ENCODE measurements at places on chromosomes 2 and 18.

- no peak for DNase-seq
Observed at GRCh38 chr2:149562324-149562723, 25.3 kb downstream of the MMADHC start.

DNA sequence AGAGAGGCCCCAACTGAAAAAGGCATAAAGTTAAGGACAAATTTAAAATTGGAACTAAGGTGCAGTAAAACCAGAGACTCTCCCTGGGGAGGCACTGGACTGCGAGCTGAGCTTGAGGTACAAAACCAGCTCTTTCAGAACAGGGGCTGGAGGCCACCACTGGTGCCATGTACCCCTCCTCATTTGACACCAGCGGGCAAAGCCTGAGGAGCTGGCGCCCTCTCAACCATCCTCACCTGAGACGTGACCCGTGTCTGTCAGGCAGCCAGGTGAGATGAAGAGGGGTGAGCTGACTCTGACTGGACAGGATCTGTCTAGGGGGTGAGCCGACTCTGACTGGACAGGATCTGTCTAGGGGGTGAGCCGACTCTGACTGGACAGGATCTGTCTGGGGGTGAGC lies 68.5 kb downstream of the TMEM18 start:
- no peak for DNase-seq

DNA sequence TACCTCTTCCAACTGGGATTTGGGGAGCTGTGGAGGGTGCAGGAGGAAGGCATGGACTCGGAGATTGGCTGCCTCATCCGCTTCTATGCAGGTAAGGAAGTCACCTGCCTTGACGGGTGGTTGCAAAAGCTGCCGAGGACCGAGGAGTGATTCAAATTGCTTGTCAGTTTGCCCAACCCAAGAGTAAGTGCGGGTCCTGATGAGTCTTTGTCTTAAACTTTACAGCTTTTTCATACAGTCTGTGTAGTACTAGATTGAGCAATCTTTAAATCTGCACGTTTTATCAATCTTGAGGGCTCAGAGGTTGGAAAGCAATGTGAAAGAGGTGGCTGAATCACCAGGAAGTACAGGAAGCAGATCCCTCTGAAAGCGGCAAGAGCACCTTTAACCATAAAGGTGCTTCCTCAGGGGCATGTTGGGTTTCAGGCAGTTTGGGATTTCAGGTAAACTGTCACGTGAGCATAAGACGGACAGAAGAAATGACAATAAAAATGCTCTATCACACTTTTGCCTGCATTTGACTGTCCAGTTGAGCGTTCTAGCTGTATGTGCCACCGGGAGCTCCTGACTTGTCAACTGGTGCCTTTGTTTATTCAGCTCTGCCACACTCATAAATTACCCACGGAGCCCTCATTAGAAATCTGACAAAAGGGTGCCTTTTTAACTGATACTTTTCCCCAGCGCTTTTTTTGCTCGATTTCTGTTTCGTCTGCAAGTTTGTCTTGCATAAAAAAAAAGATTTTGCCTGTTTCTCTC lies 2.0 kb downstream of the PHLPP1 start:
- DNase-seq = peak; percentile 49

DNA sequence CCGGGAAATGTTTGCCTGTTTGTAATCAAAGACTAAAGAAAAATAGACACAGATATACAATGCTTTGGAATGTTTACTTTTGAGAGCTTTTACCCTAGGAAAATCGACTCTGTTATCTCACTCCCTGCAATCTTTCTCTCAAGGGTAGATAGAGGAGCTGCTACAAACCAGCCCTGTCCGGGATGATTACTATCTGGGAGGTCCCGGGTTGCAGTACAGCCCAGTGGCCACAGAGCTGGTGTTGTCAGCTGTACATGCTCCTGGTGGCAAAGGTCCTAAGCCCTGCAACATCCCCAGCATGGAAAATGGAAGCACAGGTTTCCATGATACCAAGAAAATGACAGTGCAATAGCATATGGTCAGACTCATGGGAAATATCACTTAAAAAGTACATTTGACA lies 570.5 kb upstream of the SOX11 start:
- DNase-seq = no peak

DNA sequence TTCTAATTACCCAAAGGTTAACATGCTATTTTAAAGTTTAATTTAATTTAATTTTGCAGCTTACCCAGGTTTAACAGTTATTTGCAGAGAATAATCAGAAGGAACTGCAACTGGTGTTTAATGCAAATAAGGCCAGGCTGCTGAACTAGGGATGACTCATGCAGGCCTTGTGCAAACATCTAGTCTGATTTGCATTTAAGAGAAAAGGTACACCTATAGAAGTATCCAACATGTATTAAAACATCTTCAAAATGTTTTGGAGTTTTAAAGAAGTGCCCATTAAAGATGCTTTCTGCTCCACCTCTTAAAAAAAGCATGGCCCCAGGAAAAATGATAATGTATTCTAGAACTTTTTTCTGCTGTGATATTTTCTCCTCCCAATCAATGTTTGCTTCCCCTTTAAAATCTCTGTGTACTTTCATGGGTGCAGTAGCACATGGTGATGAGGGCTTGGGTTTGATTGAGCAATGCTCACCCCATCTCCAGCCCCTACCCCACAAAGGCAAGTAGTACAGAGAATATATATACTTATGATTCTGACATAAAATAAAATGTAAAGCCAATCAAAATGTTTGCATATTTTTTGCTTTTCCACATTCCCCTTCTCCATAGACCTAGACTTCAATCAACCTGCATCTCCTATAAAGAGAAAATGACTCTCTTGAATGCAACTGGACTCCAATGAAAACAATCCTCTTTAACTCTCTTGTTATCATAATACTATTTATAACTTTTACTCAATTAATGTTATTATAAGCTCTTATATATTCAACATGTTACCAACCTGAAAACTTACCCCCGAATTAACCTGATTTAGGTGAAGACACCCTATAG lies 54.1 kb downstream of the ATP8B1 start:
- DNase-seq = no peak

- no peak for DNase-seq
Observed at GRCh38 chr2:204706939-204707338, 161.7 kb downstream of the PARD3B start.

DNA sequence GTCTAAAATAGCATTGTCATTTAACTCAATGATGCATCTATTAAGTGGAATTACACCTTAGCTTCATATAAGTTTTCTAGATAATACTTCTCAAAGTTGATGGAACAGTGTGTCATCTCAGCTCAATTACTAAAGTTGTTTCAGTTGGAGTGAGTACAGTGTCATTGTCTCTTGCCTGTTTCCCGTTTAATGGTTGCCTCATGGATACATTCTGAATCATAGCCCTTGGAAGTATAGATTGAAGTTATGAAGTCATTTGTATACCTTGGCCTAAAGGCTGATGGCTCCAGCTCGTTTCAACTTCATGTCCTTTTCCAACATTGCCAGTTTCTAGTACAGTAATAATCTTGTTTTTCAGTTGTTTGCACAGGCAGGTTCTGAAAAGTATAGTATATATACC lies 130.5 kb upstream of the NOSTRIN start:
- DNase-seq = no peak

DNA sequence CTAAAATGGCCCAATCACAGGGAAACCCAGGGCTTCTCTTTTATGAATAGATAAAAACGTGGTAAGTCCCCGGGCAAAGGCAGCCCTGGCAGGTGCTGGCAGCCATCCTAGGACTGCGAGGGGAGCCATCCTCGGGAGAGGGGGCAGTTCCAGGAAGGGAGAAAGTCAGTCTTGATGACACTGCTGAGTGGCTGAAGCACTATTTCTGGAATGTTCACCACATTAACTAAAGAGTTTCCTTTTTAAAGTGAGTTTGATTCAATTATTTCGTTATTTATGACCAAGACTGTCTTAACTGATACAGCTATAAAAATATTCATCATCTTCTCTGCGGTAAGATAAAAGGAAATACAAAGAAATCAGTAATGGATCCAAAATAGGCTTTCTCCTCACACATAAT lies 20.4 kb downstream of the TTR start:
- DNase-seq = no peak

GRCh38 chr2:7915302-7916091 lies 766.4 kb upstream of the ID2 start:
- DNase-seq = no peak

GRCh38 chr2:180169474-180169873 lies 162.4 kb upstream of the CWC22 start:
- no peak for DNase-seq

- no peak for DNase-seq
Observed at GRCh38 chr2:67993329-67993728, 69.5 kb downstream of the C1D start.

- DNase-seq = no peak
Observed at GRCh38 chr2:163698857-163699256, 37.0 kb downstream of the FIGN start.

Measured in KG1 (cell line).